Immature natural killer cell (primary cell): ENCODE measurements at places on chromosomes 12 and 14. TPM values are rescaled to one million over a fixed set of nuclear protein-coding genes. Genes with fewer than 3 reads are reported as not detected.

Gene TUNAR
- polyA plus RNA-seq: not detected

Gene DACT1
- polyA plus RNA-seq: not detected

- H3K36me3 ChIP-seq: no peaks in the 10 kb centered on the region
- H3K4me3 ChIP-seq: no peak overlapping the region
- DNase-seq: no peak
- no peaks in the 10 kb centered on the region for H3K4me1 ChIP-seq
Observed at GRCh38 chr12:108211157-108211556, 82.1 kb downstream of the WSCD2 start.

DNA sequence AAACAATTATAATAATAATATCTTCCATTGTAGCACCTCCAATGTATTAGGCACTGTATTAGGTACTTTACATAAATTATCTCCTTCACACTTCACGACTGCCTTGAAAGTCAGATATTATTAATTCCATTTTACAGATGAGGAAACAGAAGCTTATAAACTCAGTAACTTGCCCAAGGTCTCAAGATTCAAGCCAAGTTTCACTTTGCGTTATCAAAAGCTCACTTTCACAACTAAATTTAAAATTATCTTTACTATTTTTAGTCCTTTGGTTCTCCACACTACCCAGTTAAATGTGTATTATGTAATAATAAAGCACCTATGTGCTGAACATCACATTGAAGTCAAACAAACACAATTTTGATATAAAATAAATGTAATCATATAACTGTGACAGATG, 55.8 kb downstream of the NUMB start:
- H3K27me3 ChIP-seq: no peaks in the 10 kb centered on the region
- no peak overlapping the region for H3K4me3 ChIP-seq
- H3K4me1 ChIP-seq: peaks cover 6% of the 10 kb centered on the region
- DNase-seq: no peak

DNA sequence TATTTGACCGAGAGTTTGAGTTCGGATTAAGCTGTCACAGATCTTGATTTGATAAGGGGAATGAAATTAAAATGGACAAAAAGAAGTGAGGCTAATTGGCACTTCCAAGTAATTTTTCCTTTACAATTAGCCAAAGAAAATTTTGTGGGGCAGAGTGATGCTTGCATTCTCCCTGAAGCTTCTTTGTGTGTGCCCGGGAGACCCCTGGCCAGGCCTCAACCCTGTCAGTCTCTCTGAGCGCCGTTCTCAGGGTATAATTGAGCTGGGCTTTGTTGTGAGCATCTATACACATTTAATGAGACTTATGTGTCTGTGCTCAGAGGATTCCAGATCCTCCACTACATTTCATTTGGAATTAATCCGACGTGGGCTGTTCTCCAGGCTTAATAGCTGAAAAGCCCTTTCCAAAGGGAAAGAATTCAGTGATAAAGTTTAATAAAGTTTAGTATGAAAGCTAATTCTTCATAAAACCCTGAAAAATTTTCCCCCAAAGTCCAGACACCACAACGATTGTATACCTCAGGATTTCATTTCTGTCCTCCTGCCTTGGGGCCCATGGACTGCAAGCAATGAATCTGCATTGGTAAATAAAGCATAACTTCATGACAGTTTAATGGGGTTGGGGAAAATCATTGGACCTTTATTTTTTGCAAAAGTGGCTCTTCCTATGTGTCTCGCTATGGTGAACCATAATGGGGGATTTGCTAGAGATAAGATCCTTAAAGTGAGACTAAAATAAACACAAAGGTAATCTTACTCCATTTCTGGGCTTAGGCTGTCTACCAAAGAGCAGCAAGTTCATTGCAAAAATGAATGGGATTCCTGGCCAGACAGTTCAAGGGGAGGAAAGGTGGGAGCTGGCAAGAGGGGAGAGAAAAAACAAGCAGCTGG, 292.6 kb downstream of the C12orf75 start:
- peaks cover 2% of the 10 kb centered on the region for H3K27me3 ChIP-seq
- H3K4me1 ChIP-seq: no peaks in the 10 kb centered on the region
- DNase-seq: no peak
- no peaks in the 10 kb centered on the region for H3K36me3 ChIP-seq
- H3K4me3 ChIP-seq: no peak overlapping the region
- no peak overlapping the region for H3K27ac ChIP-seq

DNA sequence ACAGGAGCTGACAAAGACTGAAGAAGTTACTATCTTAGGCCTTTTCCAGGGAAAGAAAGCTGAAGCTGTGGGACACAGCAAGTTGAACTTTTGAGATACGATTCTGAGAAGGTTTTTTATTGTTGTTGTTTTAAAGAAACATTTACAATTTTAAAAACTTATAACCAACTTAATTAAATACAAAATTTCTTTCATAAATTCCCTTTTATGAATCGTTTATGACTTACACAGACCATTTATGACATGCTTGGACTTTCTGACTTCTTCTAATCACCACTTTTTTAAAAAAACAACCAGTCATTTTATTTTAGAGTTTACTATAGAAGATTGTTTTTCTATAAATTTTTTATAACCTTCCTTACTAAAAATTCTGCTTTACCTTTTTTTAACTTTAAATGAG, 68.7 kb downstream of the DHRS2 start:
- H3K36me3 ChIP-seq: peaks cover 5% of the 10 kb centered on the region
- H3K4me3 ChIP-seq: no peak overlapping the region
- no peak overlapping the region for H3K27ac ChIP-seq
- peaks cover 2% of the 10 kb centered on the region for H3K27me3 ChIP-seq
- H3K4me1 ChIP-seq: no peaks in the 10 kb centered on the region
- DNase-seq: no peak

GRCh38 chr14:100286484-100287191, 19.6 kb downstream of the SLC25A29 start:
- DNase-seq: no peak
- H3K27me3 ChIP-seq: peaks cover 4% of the 10 kb centered on the region
- H3K36me3 ChIP-seq: no peaks in the 10 kb centered on the region
- no peak overlapping the region for H3K27ac ChIP-seq
- no peak overlapping the region for H3K4me3 ChIP-seq

- no peaks in the 10 kb centered on the region for H3K4me1 ChIP-seq
- peaks cover 8% of the 10 kb centered on the region for H3K27me3 ChIP-seq
- H3K36me3 ChIP-seq: no peaks in the 10 kb centered on the region
- no peak overlapping the region for H3K4me3 ChIP-seq
- DNase-seq: no peak
Observed at GRCh38 chr12:29545102-29545467, 47.6 kb upstream of the OVCH1 start.

Gene FOXG1
- polyA plus RNA-seq: not detected

Gene PRH2
- polyA plus RNA-seq: not detected

Gene FGF23
- polyA plus RNA-seq: not detected

DNA sequence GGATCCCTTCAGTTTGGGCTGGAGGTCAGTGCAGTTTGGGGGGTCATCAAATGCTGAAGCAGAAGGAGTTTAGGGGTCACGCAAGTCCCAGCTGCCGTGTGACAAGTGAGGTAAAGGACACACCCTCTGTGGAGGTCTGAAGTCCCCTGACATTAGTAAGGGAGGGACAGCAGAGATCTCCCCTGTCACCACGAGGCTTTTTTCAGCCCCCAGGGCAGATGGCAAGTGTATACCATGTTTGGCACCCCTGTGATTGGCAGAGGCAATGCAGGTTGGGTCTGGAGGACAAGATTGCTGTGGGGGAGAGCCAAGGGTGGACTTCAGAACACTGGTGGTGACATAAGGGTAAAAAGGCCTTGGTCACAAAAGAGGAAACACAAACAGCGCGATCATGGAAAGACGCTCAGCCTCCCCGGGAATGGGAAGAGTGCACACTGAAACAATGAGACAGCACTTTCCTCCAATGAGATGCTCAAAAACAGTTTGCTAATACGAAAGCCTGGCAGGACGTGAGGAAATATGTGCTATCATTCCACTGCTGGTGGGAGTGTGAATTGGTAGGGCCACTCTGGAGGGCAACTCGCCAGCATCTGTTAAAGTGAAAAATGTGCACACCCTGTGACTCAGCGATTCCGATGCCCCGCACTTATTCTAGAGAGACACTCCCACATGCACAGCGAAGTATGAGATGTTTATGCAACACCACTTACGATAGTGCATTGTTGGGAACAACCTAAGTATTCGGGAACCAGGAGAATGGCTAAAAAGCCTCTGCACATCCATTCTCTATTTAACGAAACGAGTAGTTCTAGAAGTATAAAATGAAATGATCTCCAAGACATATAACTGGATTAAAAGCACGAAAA, 14.4 kb upstream of the CD27 start:
- peaks cover 3% of the 10 kb centered on the region for H3K27me3 ChIP-seq
- H3K27ac ChIP-seq: no peak overlapping the region
- no peaks in the 10 kb centered on the region for H3K36me3 ChIP-seq
- no peak overlapping the region for H3K4me3 ChIP-seq

DNA sequence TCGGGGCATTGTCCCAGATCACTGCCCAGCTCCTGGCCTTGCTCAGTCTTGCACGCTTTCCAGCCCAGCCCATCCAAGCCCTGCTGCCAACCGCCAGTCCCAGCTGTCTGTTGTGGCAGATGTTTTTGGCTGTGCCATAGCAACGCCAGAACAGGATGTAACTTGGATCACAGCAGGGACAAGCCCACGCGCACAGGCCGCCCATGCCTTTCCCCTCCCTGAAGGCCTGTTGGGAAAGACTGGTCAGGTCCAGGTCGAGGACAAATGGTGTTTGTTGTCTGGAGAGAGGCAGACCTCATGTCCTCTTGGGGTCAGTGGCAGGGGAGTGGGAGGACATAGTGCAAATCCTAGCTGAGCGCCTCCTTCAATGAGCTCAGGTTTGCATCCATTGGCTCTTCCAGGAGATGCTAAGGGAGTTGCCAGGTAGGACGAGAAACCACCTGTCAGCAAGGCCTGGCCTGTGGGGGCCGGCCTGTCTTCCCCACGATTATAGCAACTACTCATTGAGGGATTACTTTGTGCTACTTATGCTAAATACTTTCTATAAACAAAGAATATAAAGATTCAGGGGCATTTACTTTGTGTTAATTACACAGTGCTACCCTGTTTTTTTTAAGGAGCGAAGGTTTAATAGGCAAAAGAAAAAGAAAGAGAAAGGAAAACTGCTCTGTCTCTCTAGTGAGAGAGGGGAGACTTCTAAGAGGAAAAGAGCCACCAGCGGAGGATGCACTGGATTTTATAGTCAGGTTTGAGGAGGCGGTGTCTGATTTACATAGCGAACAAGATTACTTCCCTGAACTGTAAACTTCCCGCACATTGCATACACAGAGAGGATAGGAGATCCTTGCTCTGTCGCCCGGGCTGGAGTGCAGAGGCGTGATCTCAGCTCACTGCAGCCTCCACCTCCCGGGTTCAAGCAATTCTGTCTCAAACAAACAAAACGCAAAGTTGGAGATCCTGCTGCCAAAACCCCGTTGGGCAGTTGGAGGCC, 42.8 kb upstream of the CORO1C start:
- peaks cover 2% of the 10 kb centered on the region for H3K4me1 ChIP-seq
- peaks cover 3% of the 10 kb centered on the region for H3K27me3 ChIP-seq
- no peaks in the 10 kb centered on the region for H3K36me3 ChIP-seq
- no peak overlapping the region for H3K4me3 ChIP-seq
- H3K27ac ChIP-seq: no peak overlapping the region
- DNase-seq: no peak

GRCh38 chr12:53866727-53867126, 71.9 kb upstream of the HOXC13 start:
- no peak overlapping the region for H3K27ac ChIP-seq
- peaks cover 1% of the 10 kb centered on the region for H3K27me3 ChIP-seq
- H3K4me3 ChIP-seq: no peak overlapping the region
- H3K36me3 ChIP-seq: no peaks in the 10 kb centered on the region

DNA sequence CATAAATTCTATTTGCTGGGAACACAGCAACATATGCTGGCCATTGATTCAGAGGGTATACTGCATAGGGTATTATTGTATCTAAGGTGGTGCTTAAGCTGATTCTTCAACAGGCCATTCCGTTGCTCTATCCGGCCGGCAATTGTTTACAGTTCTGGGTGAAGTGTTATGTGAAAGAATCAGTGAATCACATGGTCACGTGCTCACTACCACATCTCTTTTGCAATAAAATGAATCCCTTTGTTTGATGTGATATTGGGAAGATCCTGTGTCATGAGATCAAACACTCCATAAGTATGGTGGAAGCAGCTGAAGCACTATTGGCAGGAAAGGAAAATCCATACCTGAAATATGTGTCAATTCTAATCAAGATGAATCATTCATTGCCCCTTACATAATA, 7.6 kb upstream of the USP15 start:
- H3K27ac ChIP-seq: no peak overlapping the region
- DNase-seq: no peak
- no peaks in the 10 kb centered on the region for H3K36me3 ChIP-seq
- peaks cover 2% of the 10 kb centered on the region for H3K27me3 ChIP-seq
- H3K4me1 ChIP-seq: peaks cover 4% of the 10 kb centered on the region
- no peak overlapping the region for H3K4me3 ChIP-seq

DNA sequence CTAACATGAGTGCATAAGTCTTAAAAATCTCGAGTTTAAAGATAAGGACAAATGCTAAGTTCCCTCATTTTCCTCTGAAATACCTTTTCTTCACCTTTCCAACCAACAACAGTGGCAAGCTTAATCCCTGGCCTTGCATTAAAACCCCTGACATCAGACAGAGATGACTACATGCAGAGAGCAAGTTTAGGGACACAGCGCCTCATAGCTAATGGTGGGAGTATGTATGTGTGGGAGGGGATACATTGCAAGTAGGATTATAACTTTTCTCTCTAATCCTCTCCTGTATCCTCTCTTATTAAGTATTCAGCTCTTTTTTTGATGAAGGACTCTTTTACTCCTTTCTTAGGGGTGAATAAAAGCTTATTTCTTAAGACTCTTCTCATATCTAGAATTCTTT, 547.1 kb downstream of the CCER1 start:
- no peak overlapping the region for H3K4me3 ChIP-seq
- H3K4me1 ChIP-seq: no peaks in the 10 kb centered on the region
- H3K36me3 ChIP-seq: no peaks in the 10 kb centered on the region
- DNase-seq: no peak
- H3K27ac ChIP-seq: no peak overlapping the region

- H3K4me3 ChIP-seq: no peak overlapping the region
- H3K27me3 ChIP-seq: no peaks in the 10 kb centered on the region
- DNase-seq: no peak
Observed at GRCh38 chr12:25083211-25083610, 111.7 kb downstream of the DNAI7 start.

GRCh38 chr14:69980457-69981425, 101.5 kb downstream of the SMOC1 start:
- peaks cover 4% of the 10 kb centered on the region for H3K27me3 ChIP-seq
- DNase-seq: no peak
- H3K4me1 ChIP-seq: no peaks in the 10 kb centered on the region
- no peaks in the 10 kb centered on the region for H3K36me3 ChIP-seq

Gene RPGRIP1
- polyA plus RNA-seq: 1.9 TPM

GRCh38 chr14:89870316-89870715, 84.2 kb downstream of the EFCAB11 start:
- H3K36me3 ChIP-seq: peaks cover 3% of the 10 kb centered on the region
- no peak overlapping the region for H3K27ac ChIP-seq

Gene BRI3BP
- polyA plus RNA-seq: 1.0 TPM

Gene OR6C4
- not detected for polyA plus RNA-seq

Gene SCNN1A
- 0.10 TPM for polyA plus RNA-seq

- peaks cover 45% of the 10 kb centered on the region for H3K4me1 ChIP-seq
- DNase-seq: no peak
- peaks cover 23% of the 10 kb centered on the region for H3K27me3 ChIP-seq
- H3K4me3 ChIP-seq: peak overlapping the region; percentile 96
- peak overlapping the region; percentile 100 for H3K27ac ChIP-seq
Observed at GRCh38 chr12:51240971-51241370, 2.3 kb downstream of the DAZAP2 start.

Gene PPFIA2
- polyA plus RNA-seq: not detected
